ENCODE measurements at places on chromosomes 1 and 21. TPM values are rescaled to one million over a fixed set of nuclear protein-coding genes. Genes with fewer than 3 reads are reported as not detected.
A peak's percentile ranks its signal among the peaks of the same experiment; 100 is the strongest.

DNA sequence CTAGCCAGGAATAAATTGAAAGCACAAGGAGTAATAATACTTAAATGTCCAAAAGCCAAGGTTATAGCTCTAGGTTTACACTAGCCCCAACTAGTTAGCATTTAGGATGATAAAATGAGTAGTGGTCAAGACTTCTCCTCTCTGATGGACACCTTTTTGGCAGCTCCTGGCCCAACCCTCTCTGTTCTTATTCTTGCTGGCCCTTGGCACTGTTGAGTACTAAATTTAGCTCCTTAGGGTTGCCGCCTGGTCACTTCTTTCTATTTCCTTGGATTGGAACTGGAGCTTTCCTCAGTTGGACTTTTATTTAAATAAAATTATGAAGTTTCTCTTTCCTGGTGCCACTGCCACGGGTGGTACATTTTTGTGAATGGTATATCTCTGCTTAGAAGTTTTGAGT is 28.3 kb downstream of the ARID1A start:
- DNase-seq = no peak

- peak; percentile 60 for DNase-seq
Observed at GRCh38 chr1:61561666-61562065, 163.3 kb downstream of the TM2D1 start.

CYP4Z1 gene
- total RNA-seq = not detected

DNA sequence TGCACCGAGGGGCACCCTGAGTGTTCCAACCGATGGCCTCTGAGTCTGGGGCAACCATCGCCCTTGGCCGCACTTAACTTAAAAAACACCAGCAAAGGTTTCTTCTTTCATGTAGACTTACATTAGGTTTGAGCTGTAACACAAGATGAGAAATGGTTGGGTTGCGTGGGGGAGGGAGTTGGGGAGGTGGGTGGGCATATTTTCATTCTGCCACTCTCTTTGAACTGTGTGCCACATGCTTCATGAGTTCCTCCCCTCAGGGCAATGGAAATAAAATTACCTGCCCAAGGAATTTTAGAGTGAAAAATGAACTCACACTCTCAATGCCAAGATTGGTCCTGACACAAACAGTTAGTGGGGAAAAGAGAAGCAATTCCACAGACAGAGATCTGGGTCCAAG is 430.1 kb upstream of the USP24 start:
- DNase-seq = no peak

INSRR gene
- not detected for total RNA-seq

GRCh38 chr1:40818264-40818961 is 34.8 kb downstream of the KCNQ4 start:
- peak; percentile 30 for DNase-seq

VPS45 gene
- 24.8 TPM for total RNA-seq

DNA sequence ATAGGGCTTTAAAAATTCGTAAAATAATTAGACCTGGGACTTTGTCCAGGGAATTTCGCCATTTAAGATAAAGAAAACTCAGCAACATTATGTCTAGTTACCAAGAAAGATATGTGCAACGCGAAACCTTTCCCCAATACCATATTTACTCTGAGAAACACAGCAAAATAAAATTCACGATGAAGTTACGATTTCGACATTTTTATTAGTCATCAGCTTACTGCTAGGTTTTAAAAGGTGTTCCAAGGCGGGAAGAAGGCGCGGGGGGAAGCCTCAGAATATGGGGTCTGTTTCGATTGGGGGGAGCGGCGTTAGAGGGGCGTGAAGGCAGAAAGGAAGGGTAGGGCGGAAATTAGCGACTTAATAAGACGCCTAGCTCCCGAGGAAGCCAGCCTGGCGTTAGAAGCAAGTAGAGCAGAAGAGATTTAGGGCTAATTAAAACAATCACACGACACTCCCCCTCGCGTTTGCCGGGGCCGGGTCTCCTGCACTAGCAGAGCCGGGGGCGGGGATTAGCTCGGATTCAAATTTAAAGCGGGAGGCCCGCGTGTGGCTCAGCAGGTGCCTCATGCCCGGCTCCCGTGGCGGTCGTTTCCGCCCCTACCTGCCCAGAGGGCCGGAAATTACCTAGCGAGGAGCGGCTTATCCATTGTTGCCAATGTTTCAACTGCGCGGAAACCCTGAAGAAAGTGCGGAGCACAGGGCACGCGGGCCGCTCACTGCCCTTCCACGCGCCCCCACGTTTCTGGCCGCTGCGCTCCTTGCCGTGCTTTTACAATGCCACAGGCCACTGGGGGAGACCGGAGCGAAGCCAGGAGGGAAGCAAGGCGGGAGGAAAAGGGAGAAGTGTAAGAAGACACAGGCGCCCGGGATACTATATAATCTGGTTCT is 795 bp upstream of the POU2F1 start:
- peak; percentile 87 for DNase-seq

- DNase-seq = no peak
Observed at GRCh38 chr1:248696261-248696660, 6.3 kb downstream of the OR14I1 start.

DNA sequence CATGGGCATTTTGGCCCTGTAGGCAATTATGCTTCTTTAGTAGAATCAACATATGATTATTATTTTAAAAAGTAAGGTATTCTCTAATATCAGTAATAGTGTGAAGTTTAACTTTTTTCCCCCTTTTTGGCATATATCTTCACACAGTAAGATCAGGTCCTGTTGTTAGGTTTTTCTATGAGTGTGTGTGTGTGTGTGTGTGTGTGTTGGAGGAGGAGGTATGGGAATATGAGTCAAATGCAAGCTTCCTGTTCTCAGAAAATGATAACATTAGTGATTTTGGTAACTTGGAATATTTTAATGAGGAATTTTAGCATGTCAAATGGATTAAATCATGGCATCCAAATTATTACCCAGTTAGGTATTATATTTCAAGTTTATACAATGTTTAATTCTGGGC is 65.8 kb upstream of the BCL10 start:
- DNase-seq = no peak

- peak; percentile 90 for DNase-seq
Observed at GRCh38 chr1:186735463-186735862, 55.2 kb upstream of the PTGS2 start.

Data from foreskin keratinocyte (primary cell).